Thymus (tissue), 14 donors: ENCODE measurements at places on chromosomes 16 and 17. TPM values are rescaled to one million over a fixed set of nuclear protein-coding genes. Genes with fewer than 3 reads are reported as not detected.

DNA sequence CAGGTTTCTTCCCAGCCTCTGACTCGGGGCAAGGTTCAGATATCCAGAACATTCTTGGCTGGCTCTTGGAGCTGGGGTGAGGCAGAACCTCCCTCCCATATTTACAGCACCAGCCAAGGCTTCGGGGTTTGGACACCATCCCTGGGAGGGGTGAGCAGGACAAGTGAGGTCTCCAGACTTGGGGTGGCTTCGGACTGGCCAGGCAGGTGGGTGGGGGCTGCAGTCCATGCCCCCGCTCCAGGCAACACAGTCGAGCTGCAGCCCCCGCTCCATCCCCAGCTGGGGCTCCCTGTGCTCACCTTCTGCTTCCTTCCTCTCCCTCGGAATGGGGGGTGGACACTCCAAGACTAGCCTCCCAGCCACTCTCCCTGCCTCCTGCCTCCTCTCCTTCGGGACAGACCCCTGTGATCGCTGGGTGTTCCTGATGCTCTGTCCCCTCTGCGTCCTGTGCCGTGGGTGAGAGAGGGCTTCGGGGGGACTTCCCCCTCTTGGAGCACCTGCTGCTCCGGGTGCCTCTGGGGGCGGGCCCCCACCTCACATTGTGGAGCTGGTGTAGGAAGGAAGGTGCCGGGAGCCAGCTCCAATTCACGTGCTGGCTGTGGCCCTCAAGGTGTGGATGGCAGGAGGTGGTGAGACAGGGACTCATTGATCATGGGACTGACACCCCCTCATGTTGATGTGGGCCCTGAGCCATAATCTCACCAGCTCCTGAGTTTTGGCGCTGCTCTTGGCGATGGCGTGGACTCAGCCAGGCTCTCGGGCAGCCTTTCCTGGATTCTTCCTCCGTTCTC lies 189.2 kb downstream of the SEC14L1 start:
- DNase-seq, result no peak
- no peak overlapping the region for H3K4me3 ChIP-seq
- no peaks in the 10 kb centered on the region for H3K36me3 ChIP-seq

DNA sequence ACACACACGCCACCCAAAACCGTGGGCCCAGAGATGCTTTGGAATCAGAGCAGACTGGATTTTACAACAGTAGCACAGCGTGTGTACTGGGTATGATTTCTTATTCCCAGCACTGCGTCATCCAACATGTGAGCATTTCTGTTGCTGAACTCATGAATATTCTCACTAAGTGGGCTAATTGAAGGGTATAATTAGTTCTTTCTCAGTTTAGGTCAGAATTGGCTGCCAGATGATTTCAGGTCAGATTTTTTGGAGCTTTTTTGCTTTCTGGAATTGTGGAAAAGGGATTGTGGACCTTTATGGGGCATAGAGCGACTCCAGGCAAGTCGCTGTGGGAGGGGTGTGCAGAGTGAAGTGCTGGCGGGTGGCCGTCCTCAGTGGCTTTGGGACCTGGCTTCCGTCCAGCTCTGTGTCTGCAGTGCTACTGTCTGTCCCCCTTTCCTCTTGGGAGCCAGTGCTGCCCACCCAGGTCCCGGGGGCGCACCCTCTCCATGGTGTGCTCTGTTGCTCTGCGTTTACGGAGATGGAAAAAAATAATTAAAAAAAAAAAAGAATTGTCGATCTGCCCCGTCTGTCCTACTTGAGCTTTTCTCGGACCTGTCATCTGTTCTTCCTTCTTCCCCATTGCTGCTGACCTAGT lies 25.0 kb downstream of the FOXK2 start:
- no peak overlapping the region for H3K27ac ChIP-seq
- no peaks in the 10 kb centered on the region for H3K4me1 ChIP-seq
- H3K27me3 ChIP-seq, result no peaks in the 10 kb centered on the region
- no peaks in the 10 kb centered on the region for H3K36me3 ChIP-seq
- no peak for DNase-seq

GRCh38 chr17:60840456-60840855 lies 162.8 kb downstream of the BCAS3 start:
- no peaks in the 10 kb centered on the region for H3K27me3 ChIP-seq
- no peaks in the 10 kb centered on the region for H3K36me3 ChIP-seq
- no peak for DNase-seq
- no peaks in the 10 kb centered on the region for H3K4me1 ChIP-seq
- no peak overlapping the region for H3K27ac ChIP-seq

- H3K4me1 ChIP-seq, result no peaks in the 10 kb centered on the region
- H3K27ac ChIP-seq, result no peak overlapping the region
- no peaks in the 10 kb centered on the region for H3K36me3 ChIP-seq
- DNase-seq, result no peak
- no peaks in the 10 kb centered on the region for H3K27me3 ChIP-seq
- H3K4me3 ChIP-seq, result no peak overlapping the region
Measured at GRCh38 chr17:45771271-45771959, 12.7 kb upstream of the CRHR1 start.

DNA sequence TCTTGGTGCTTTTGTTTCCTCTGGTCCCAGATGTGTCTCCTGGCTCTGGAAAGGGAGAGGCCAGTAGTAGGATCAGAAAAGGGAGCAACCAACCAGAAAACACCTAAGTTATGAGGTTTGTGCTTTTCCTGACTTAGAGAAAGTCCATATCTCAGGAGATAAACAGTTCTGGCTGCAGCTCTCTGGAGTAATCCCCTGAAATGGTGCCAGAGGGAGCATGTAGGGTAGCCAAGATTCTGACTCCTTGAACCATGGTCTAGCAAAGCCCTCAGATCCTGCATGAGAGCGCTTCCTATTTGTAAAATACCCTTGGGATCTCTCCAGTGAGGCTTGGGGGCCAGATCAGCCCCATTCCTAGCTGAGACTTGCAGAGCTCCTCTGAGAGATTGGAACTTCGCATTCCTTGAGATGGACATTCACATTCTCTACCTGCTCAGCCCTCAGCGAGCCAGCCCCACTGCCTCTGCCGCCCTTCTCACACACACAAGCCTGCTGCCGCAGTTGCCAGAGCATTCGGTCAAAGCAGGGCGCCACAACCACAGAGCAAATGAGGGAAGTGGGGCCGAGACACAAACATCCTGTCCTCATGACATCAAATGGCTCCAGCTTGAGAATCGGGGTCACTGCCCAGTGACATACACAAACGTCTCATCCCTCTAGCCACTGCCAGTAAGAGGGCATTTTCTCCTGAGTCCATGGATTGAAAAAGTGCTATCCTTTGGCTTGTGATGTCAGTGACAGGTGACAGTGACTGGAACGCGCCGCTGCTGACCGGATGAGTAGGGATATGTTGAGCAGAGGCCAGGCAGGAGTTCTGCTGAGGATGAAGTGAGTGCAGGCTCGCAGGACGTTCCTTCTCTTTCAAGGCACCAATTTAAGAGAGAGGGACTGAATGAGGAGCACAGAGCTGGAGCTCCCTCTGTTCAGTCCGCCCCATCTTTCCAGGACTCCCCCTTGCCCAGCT lies 5.0 kb downstream of the ABHD15 start:
- DNase-seq, result no peak
- no peak overlapping the region for H3K27ac ChIP-seq
- peaks cover 11% of the 10 kb centered on the region for H3K36me3 ChIP-seq
- H3K4me3 ChIP-seq, result no peak overlapping the region
- H3K4me1 ChIP-seq, result peaks cover 30% of the 10 kb centered on the region

- DNase-seq, result no peak
- H3K4me1 ChIP-seq, result no peaks in the 10 kb centered on the region
Measured at GRCh38 chr17:44584443-44584842, 27.2 kb downstream of the FZD2 start.

- H3K4me1 ChIP-seq, result no peaks in the 10 kb centered on the region
- no peaks in the 10 kb centered on the region for H3K36me3 ChIP-seq
- H3K27ac ChIP-seq, result no peak overlapping the region
Measured at GRCh38 chr17:72519598-72519936, 398.7 kb downstream of the SOX9 start.

DNA sequence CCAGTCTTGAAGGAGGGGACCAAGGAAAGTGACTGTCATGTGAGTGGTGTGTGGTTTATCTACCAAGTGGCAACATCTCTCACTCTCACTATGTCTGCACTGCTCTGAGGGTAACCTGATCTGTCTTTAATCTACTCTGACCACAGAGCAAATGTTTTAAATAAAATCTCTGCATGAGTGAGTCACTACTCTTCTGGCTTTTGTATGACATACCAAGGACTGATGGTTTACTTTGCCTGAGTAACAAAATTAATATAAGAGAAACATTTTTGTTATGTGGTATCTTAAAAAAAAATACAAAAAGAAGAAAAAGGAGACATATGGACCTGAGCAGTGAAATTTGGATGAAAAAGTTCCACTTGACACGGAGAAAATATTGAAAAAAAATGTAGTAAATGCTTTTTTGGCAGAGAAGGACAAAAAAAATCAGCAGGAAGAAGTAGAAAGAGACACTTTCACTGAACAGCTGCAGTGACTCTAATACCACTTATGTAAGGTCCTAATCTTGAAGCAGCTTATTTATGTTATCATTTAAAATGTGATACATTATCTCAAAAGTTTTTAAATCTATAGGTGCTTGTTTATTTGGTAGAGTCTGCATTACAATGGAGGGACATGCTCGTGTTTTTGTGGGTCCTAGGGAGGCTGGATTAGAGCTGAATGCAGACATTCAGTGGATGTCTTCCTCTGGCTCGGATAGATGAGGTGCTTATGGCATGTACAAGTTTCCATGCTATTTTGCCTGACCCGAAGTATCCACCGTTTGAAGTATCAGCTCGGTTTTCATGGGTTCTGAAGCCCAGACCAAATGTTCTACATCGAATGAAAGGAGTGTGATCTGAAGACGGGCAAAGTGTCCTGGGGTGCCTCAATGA lies 240.7 kb downstream of the MAP2K6 start:
- no peak overlapping the region for H3K4me3 ChIP-seq
- no peaks in the 10 kb centered on the region for H3K4me1 ChIP-seq
- no peak overlapping the region for H3K27ac ChIP-seq
- H3K36me3 ChIP-seq, result no peaks in the 10 kb centered on the region
- DNase-seq, result peak; percentile 6
- no peaks in the 10 kb centered on the region for H3K27me3 ChIP-seq

GRCh38 chr17:76131051-76131691 lies 9.9 kb downstream of the FOXJ1 start:
- H3K4me1 ChIP-seq, result no peaks in the 10 kb centered on the region
- no peak overlapping the region for H3K27ac ChIP-seq
- H3K36me3 ChIP-seq, result no peaks in the 10 kb centered on the region

- no peak overlapping the region for H3K27ac ChIP-seq
- H3K4me1 ChIP-seq, result no peaks in the 10 kb centered on the region
- H3K36me3 ChIP-seq, result no peaks in the 10 kb centered on the region
Measured at GRCh38 chr17:45825792-45826191, 18.9 kb upstream of the SPPL2C start.

- peaks cover 8% of the 10 kb centered on the region for H3K4me1 ChIP-seq
- DNase-seq, result no peak
- H3K27me3 ChIP-seq, result peaks cover 35% of the 10 kb centered on the region
- no peak overlapping the region for H3K4me3 ChIP-seq
Measured at GRCh38 chr17:4587195-4587594, 2.9 kb downstream of the SMTNL2 start.

DNA sequence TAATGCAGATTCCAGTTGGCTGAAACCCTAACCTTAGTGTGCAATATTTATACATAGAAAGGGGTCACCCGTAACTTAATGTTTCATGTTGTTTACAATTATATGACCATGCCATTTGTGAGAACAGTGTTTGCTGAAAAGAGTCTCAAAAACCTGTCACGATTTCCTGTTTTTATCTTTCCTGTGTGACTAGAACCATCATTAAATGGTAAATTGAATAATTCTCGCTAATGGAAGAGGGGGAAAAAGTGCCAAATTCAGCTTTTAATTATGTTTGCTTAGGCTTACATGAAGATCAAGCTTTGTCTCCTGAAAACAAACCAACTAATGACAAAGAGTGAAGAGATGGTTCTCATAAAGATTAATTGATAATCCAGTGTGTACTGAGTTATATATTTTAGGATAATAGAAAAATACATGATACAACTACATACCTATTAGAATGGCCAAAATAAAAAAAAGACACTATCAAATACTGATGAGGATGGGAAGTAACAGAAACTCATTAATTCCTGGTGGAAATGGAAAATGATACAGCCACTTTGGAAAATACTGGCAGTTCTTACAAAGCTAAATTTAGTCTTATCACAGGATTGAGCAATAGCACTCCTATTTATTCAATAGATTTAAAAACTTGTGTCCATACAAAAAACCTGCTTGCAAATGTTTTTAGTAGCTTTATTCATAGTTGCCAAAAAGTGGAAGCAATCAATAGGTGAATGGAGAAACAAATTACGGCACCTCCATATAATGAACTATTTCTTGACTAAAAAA lies 141.7 kb downstream of the CDK5R1 start:
- H3K4me1 ChIP-seq, result no peaks in the 10 kb centered on the region
- DNase-seq, result no peak
- H3K4me3 ChIP-seq, result no peak overlapping the region
- H3K27me3 ChIP-seq, result no peaks in the 10 kb centered on the region

GRCh38 chr16:73778887-73779286 lies 517.7 kb upstream of the PSMD7 start:
- no peak for DNase-seq
- no peaks in the 10 kb centered on the region for H3K36me3 ChIP-seq
- H3K27ac ChIP-seq, result no peak overlapping the region
- no peaks in the 10 kb centered on the region for H3K4me1 ChIP-seq

DNA sequence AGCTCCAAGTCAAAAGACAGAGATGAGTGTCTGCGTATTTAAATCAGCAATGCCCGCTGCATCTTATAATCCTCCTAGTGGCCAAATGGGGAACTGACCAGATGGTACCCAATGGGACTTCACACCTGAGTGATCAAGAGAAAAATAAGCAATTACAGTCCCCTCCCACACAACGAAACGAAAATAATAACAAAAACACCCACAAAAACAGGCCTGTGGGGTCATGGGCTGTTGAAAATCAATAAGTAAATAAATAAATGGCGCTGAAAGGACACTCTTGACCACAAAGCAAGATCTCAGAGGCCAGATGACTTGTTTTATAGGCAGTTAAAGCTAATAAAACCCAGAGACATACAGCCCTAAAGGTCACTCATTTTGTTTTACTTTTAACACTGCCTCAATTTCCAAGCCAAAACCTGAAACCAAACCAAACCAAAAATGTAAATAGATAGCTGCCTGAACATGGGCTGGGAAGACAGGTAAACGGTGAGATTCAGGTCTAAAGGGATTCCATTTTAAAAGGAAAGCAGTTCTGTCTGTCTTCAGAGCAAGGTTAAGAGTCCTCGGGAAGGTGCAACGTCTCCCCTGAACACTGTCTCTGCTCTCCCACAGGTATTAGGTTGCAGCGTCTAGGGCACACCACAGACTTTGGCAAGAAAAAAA lies 1.3 kb downstream of the ZNF821 start:
- H3K4me1 ChIP-seq, result peaks cover 20% of the 10 kb centered on the region
- peaks cover 7% of the 10 kb centered on the region for H3K36me3 ChIP-seq
- H3K4me3 ChIP-seq, result peak overlapping the region; percentile 85
- no peak for DNase-seq

- H3K4me3 ChIP-seq, result no peak overlapping the region
- H3K27ac ChIP-seq, result peak overlapping the region; percentile 47
- peaks cover 35% of the 10 kb centered on the region for H3K4me1 ChIP-seq
- DNase-seq, result no peak
Measured at GRCh38 chr17:80265205-80266068, 4.8 kb downstream of the RNF213 start.

CES5A gene
- total RNA-seq, result 0.09 TPM

FOXJ1 gene
- 0.52 TPM for total RNA-seq

G6PC1 gene
- 0.05 TPM for total RNA-seq

ZSCAN10 gene
- total RNA-seq, result 0.05 TPM

SLC46A1 gene
- total RNA-seq, result 13.1 TPM

HBA1 gene
- 222 TPM for total RNA-seq

GAST gene
- total RNA-seq, result 5.0 TPM

TAC4 gene
- total RNA-seq, result 0.14 TPM

OR3A3 gene
- not detected for total RNA-seq
